ENCODE measurements at places on chromosomes 2 and 18.

- DNase-seq: no peak
These were observed 999.9 kb downstream of the TSN start for GRCh38 chr2:122755281-122755780.

GRCh38 chr2:84823788-84824187 lies 57.1 kb downstream of the TRABD2A start:
- DNase-seq: no peak

DNA sequence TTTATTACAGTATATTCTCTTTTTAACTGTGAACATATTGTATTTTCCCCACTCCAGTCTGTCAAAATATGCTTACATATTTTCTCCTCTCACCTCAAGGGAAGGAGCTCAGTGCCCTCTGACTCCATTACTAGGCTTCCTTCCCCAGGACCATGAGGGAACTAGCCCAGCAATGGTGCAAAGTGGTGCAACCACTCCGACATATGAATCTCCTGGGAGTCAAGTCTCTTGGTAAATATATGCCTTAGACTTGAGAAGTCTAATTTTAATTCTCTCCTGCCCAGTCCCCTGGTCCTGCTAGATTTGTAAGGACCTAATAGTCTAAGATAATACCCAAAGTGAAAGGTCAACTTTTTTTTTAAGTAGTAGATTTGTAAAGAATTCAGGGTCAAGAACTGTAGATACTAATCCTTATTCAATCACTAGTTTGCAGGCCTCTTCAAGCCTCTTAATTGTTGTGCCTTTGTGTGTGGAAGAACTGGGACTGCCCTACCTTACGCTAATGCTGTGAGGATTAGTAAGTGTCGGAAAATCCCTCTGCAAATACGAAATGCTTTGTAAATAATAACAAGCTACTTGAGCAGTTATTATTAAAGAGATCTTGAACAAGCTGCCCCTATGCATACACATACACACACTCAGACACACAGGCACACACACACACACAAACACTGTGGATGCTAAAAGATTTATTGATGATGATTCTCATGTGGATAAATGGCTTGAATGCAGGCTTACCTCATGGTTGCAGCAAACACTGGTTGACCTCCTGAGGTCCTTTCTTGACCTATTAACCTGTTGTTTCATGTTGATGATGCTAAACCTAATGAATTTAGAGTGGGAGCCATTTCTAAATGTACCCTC lies 251.2 kb upstream of the PARD3B start:
- no peak for DNase-seq

GRCh38 chr2:111709321-111709720 lies 174.7 kb downstream of the ANAPC1 start:
- DNase-seq: no peak

DNA sequence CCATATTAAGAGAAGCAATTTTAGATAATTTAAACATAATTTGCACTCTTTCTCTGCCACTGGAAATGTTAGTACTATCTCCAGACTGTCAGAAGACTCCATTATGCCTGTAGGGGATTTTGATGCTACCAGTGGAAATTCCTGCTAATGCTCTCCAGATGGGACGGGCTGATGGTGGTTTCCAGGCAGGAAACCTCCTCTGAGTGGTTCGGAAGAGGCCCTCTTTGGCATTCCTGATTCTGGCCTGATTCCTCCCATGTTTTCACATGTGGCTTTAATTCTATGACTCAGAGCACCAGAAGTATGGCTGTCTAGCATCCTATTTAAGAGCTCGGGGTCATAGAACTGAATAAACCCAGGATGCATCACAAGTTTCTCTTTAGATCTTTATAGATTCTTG lies 70.9 kb upstream of the ST6GAL2 start:
- DNase-seq: no peak

DNA sequence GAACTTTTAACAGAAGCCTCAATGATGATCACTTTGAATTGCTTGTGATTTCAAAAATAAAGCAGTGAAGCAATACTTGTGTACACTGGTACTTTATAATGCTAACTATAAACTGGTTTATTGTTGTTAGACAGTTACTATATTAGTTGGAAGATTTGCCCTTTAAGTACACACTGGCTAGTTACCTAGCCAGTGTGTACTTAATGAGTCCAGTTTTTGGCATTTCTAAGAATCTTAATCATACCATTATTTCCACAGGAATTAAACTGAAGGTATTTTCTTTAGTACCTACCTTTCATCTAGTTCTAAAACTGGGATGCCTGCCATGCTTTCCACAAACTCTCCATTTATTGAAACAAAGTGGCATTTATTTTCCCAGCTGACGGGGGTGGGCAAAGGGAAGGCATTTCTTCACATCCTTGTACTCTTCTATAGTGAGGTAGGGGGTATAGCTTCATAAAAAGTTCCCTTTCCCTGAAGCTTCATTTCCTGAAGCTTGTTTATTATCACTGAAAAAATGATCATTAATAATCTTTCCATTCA lies 49.9 kb downstream of the UGP2 start:
- no peak for DNase-seq

DNA sequence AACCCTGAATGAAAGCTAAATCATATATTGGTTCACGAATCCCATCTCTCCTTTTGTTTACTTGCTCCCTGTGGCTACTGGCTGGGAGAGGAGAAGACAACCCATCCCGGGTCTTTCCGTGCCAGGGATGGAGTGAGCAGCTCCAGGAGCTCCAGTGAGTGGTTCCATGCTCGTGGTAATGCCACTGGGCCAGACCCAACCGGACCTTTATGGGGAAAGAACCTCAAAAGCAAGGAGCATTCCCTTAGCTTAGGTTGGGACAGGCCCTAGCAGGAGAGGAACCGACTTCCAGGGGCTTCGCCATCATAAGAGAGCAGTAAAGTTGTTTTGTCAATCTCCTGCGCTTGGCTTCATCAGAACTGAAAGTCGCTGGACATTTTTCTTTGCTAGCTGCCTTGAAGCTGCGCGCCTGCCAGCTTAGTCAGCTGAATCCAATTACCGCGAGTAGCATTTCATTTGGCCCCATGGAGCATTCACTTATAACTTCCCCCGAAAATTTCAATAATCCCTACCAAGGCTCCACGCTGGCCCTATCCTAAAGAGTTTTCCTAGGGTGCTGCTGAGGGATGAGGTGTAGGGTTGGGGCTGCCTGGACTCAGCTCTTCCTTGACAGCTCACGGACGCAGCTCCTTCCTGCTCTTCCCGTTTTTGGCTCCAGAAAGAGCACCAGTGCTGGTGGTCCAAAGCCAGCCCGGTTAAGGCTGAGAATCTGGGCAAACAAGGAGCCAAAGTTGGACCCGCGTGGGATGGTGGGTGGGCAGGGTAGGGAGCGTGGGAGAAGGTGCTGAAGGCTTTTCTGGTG lies 4.9 kb downstream of the HOXD3 start:
- no peak for DNase-seq

DNA sequence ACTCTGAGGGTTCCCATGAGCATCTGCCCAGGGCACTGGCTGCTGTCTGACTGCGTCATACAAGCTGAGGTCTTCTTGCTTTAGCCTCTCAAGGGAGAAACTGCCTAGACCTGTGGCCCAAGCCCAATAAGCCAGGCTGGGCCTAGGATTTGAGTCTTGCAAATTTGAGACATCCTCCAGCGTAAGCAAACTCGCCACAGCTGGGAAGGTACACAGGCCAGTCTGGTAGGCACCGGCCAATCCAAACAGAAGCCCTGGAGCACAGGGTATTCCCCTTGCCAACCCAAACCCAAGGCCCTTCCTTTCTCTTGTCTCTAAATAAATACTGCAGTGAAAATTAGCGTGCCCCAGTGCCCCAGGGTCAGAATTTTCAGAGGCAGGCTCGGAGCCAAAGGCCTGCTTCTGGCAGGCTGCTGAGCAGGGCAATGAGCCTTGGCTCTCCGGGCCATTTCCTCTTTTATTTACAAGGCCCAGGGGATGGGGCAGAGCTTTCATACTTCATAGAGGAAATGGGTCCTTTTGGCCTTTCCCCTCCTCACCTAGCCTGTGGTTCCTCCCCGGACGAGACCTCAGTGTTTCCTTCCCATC lies 33.3 kb downstream of the POLR1A start:
- no peak for DNase-seq

GRCh38 chr2:171238946-171239345 lies 78.3 kb upstream of the TLK1 start:
- no peak for DNase-seq

GRCh38 chr2:129870685-129871241 lies 108.7 kb upstream of the RAB6C start:
- no peak for DNase-seq

DNA sequence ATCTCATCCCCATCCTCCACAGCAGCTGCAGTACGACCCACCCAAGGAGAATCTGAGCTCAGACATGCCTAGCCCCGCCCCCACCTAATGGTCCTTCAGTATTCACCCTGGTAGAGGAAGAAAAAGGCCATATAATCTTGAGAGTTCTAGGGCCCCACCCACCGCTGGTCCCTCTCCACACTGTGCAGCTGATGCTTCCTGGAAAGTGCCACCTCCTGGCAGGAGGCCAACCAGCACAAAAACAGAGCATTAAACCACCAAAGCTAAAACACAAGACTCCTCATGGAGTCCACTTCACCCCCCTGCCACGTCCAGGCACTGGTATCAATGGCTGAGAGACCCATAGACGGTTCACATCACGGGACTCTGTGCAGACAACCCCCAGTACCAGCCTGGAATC lies 40.7 kb downstream of the MC4R start:
- no peak for DNase-seq

DNA sequence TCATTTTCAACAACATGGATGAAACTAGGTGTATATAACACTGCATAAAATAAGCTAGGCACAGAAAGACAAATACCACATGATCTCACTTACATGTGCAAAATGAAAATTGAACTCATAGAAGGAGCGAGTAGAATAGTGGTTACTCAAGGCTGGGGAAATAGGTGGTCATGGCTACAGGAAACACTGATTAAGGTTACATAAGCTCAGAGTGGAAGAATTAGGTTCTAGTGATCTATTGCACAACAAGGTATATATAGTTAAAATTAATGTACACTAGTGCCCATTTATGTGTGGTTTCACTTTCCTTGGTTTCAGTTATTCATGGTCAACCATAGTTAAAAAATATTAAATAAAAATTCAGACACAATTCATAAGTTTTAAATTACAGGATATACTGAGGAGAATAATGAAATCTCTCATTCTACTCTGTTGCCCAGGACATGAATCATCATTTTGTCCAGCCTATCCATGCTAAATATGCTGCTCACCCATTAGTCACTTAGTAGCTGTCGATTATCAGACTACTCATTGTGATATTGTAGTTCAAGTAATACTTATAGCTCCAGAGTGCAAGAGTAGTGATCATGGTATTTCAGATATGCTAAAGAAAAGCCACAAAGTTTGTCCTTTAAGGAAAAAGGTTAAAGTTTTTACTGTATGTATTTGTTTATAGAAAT lies 1530.9 kb upstream of the LRRTM1 start:
- no peak for DNase-seq

DNA sequence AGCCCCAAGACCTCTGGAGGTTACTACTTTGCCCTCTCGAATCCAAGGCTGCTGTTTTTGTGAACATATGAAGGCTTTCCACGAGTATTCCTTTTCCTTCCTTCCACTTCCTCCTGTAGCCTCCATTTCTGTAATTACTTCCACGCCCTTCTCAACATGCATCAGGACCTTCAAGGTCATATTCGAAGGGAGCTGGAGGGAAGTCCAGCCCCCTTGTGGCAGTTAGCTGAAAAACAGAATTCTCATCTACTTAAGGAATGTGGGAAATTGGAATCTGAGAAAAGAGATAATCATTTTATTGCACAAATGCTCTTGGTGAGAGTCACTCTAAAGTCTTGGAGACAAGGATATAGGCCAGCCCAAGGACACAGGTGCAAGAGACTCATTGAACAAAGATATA lies 1000.2 kb downstream of the TDRD15 start:
- DNase-seq: no peak

GRCh38 chr2:99707592-99707991 lies 217.8 kb upstream of the REV1 start:
- no peak for DNase-seq

DNA sequence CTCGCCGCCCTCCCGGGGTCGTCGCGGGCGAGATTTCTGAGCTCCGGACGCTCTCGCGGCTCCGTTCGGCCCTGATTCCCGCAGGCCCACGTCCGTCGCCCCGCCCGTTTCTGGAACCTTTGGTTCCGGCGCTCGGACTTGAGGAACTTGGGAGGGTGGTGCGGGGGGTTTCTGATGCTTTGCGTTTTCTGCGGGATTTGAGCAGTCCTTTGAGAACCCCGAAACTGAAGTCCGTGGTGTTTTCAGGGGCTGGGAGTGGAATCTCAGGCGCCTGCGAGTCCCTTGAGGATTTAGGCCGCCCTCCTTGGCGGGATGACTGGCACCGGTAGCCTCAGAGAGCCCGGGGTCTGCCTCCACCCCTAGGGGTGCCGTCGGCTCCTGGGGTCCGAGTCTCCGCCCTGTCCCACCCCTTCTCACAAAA lies 336 bp downstream of the THNSL2 start:
- no peak for DNase-seq

- no peak for DNase-seq
These were observed 29.8 kb downstream of the EPC2 start for GRCh38 chr2:148674063-148675020.

DNA sequence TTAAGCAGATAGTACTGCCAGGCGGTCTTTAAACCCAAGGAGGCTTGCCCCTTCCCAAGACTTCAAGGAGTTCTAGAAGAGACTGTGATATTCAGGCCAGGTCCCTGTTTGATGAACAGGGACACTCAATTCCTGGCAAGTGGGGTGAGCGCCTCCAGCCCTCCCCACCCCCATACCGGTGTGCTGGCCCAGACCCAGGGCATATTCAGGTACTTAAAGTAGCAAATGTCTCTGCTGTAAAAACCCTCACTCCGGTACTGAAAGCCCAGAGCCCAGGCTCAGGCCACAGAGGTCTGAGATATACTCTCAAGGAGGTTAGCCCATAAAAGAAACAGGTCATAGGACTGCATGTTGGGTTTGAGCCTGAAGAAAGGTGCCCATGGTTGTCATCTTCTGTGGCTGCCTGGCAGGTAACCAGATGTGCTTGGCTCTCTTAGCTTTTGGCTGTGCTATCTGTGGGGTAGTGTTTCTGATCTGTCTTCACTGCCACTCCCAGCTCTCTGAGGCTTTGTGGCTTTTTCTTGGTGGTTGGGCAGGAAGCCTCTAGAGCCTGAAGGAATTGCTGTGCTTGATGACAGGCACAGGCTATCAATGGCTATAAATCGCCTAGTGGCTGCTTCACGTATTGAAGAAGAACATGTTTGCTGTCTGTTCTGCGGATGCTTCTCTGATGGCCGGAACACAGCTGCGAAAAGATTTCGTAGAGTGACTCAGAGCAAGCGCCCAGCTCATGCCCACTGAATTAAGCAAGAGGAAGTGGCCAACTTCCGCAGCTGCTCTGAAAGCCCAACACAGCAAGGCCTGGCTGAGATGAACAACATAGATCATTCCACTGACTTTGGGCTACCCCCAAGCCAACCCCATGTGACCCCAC lies 63.3 kb upstream of the ALPP start:
- DNase-seq: peak; percentile 51

GRCh38 chr2:137689549-137689948 lies 274.7 kb upstream of the HNMT start:
- no peak for DNase-seq

DNA sequence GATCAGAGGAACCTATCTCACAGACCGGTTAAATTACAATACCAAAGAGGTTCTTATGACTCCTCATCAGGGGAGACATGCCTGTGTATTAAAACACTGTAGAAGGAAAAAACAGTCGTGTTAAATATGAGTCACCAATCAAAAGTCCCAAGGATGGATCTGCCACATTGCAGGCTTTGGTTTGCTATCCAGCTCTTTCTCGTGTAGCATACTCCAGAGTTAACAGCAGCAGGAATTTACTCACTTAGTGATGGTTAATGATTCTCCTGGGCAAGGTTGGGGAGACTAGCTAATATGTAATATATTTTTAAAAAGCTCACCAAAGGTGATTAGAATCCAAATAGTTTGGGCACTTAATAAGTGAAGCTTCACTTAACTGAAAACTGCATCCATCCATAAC lies 109.7 kb downstream of the MBD5 start:
- no peak for DNase-seq

- no peak for DNase-seq
These were observed 1.4 kb downstream of the CMPK2 start for GRCh38 chr2:6864231-6864754.
